Uterus (tissue), 4 donors: ENCODE measurements at places on chromosomes 1 and 21.
A peak's percentile ranks its signal among the peaks of the same experiment; 100 is the strongest.

DNA sequence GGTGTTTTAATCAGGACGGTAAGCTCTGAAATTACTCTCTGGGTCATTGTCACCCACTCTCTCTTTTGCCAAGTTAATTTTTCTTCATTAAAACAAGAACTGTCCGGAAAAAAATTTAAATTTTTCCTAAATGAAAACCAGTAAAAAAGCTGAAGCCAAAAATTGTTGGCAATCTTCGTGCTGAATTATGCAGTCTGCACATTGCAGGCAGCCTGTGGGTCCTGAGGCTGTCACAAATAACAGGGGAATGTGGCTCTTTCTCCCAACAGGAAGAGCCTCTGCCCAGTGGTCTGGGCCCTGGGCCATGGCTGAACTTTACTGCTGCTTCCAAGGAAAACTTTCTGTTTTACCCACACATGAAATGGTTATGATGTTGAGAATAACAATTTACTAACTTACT lies 153.9 kb upstream of the SPAG17 start:
- H3K36me3 ChIP-seq, result no peaks in the 10 kb centered on the region
- no peaks in the 10 kb centered on the region for H3K4me1 ChIP-seq
- DNase-seq, result no peak
- no peak overlapping the region for H3K4me3 ChIP-seq
- no peaks in the 10 kb centered on the region for H3K27me3 ChIP-seq

DNA sequence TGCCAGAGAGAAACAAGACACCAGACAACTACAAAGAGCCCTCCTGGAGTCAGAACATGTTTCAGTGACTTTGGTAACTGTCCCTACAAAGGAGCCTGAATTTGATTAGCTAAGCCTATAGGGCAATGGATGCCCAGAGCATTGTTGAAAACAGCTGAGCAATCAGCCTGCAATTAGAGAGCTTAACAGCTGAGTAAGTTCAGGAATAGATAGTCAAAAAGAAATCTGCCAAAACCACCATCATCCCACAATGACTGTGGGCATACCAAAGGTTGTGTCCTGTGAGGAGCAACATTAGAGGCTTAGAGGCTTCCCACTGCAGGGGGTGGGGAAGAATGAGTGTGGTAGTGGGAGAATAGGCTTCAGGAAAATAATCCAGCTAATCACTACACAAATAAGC lies 32.1 kb downstream of the SH3BP5L start:
- no peak overlapping the region for H3K4me3 ChIP-seq
- H3K4me1 ChIP-seq, result no peaks in the 10 kb centered on the region
- no peak overlapping the region for H3K27ac ChIP-seq
- H3K27me3 ChIP-seq, result no peaks in the 10 kb centered on the region
- DNase-seq, result no peak
- H3K36me3 ChIP-seq, result no peaks in the 10 kb centered on the region

- H3K27ac ChIP-seq, result no peak overlapping the region
- DNase-seq, result no peak
- H3K27me3 ChIP-seq, result no peaks in the 10 kb centered on the region
- H3K36me3 ChIP-seq, result no peaks in the 10 kb centered on the region
Measured at GRCh38 chr1:228904222-228904621, 168.9 kb downstream of the RHOU start.

DNA sequence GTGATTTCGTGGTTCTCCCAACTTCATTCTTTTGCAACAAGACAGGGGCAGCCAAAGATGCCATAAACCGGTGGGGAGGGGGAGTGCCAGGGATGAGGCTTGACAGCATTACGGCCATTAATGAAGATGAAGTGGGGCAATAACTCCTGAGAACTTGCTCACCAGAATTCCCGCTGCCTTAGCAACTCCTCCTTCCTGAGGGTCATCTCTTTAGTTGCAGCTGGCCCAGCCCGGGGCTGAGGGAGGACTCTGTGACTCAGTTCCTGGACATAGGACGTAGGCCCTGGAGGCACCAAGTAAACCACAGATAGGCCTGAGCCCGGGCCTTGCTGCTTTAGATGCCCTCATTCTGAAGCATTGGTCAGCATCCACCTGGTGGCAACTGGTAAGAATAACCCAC lies 330.2 kb downstream of the RRAGC start:
- no peak for DNase-seq
- H3K4me3 ChIP-seq, result no peak overlapping the region
- H3K4me1 ChIP-seq, result no peaks in the 10 kb centered on the region
- H3K27me3 ChIP-seq, result no peaks in the 10 kb centered on the region
- no peak overlapping the region for H3K27ac ChIP-seq

GRCh38 chr1:18041685-18042355 lies 65.8 kb upstream of the IGSF21 start:
- no peaks in the 10 kb centered on the region for H3K36me3 ChIP-seq
- no peak for DNase-seq

- no peak for DNase-seq
- H3K4me3 ChIP-seq, result no peak overlapping the region
- H3K27ac ChIP-seq, result no peak overlapping the region
- H3K27me3 ChIP-seq, result no peaks in the 10 kb centered on the region
- H3K4me1 ChIP-seq, result no peaks in the 10 kb centered on the region
Measured at GRCh38 chr1:237124856-237125462, 83.0 kb downstream of the RYR2 start.

GRCh38 chr1:157400766-157401165 lies 151.5 kb downstream of the FCRL5 start:
- H3K27me3 ChIP-seq, result no peaks in the 10 kb centered on the region
- DNase-seq, result no peak
- H3K27ac ChIP-seq, result no peak overlapping the region
- H3K36me3 ChIP-seq, result no peaks in the 10 kb centered on the region
- H3K4me1 ChIP-seq, result peaks cover 4% of the 10 kb centered on the region

- no peak for DNase-seq
- no peaks in the 10 kb centered on the region for H3K36me3 ChIP-seq
- no peak overlapping the region for H3K4me3 ChIP-seq
- peak overlapping the region; percentile 3 for H3K27ac ChIP-seq
- no peaks in the 10 kb centered on the region for H3K27me3 ChIP-seq
Measured at GRCh38 chr1:93350322-93350721, 4.6 kb downstream of the DR1 start.

DNA sequence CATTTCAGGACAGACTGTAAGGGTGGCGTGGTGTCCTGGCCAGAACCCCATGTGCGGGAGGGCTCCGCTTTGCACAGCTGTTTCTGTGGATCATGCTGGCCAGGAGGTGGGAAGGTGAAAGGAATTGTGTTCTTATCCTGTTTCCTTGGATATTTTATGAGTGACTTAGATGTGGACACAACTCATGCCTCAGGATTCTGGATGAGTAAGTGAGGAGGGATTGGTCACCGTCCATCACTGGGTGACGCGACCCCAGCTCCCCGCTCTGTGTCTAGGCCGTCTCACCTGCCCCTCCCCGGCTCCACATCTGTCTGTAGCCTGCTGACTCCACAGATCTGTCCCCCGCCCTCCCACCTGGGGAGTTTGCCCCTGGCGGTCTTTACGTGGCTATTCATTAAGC lies 48.8 kb downstream of the PIK3CD start:
- no peak overlapping the region for H3K4me3 ChIP-seq
- H3K36me3 ChIP-seq, result no peaks in the 10 kb centered on the region
- no peaks in the 10 kb centered on the region for H3K4me1 ChIP-seq
- no peaks in the 10 kb centered on the region for H3K27me3 ChIP-seq
- DNase-seq, result no peak

GRCh38 chr21:45615145-45615711 lies 28.3 kb upstream of the PCBP3 start:
- no peaks in the 10 kb centered on the region for H3K27me3 ChIP-seq
- no peaks in the 10 kb centered on the region for H3K36me3 ChIP-seq
- no peak overlapping the region for H3K4me3 ChIP-seq
- H3K27ac ChIP-seq, result no peak overlapping the region

DNA sequence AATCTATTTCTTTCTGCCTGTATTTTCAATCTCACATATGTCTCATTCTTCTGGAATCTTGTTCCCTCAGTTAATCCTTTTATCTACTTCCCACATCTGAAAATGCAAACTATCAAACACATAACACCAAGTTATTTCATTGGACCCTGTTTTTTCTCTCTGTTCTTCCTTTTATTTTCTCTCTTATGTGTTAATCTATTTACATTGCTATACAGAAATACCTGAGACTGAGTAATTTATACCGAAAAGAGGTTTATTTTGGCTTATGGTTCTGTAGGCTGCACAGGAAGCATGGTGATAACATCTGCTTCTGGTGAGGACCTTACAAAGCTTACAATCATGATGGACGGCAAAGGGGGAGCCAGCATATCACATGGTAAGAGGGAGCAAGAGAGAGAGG lies 247.6 kb downstream of the TGFB2 start:
- H3K27me3 ChIP-seq, result no peaks in the 10 kb centered on the region
- no peak for DNase-seq
- no peaks in the 10 kb centered on the region for H3K4me1 ChIP-seq
- no peak overlapping the region for H3K27ac ChIP-seq
- no peak overlapping the region for H3K4me3 ChIP-seq

GRCh38 chr21:41170442-41170841 lies 2.5 kb downstream of the BACE2 start:
- H3K36me3 ChIP-seq, result no peaks in the 10 kb centered on the region
- peaks cover 5% of the 10 kb centered on the region for H3K4me1 ChIP-seq
- no peak overlapping the region for H3K4me3 ChIP-seq
- peak; percentile 32 for DNase-seq
- H3K27me3 ChIP-seq, result no peaks in the 10 kb centered on the region

GRCh38 chr1:160722726-160723125 lies 11.1 kb upstream of the CD48 start:
- H3K36me3 ChIP-seq, result no peaks in the 10 kb centered on the region
- H3K4me1 ChIP-seq, result no peaks in the 10 kb centered on the region
- no peak overlapping the region for H3K27ac ChIP-seq

DNA sequence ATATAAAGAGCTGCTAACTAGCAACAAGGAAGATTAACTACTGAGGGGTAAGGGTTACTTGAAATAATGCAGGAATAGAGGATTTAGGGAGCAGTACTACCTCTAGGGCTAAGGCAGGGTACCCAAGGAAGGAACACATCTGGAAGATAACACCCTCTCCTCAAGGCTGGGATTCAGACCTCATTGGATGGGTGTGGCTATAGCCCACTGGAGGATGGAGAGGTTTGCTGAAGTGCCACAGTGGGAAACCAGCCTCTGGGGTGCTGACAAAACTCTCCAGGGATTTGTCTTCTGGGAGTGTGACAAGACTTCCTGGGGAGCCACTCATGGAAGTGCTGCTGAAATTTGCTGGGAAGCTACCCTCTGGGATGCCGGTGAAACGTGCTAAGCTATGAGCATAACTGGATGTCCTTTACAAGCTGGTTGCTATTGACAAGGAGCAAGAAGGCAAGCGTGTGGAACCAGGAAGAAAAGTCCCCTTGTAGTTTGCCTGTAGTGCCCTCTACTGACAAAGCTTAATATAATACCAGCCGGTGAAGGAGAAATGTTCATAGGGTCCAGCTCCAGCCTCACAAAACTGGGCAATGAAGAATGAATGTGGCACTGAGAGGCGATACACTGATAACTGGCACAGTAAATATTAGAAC lies 122.8 kb upstream of the USP24 start:
- no peaks in the 10 kb centered on the region for H3K36me3 ChIP-seq
- no peak for DNase-seq
- no peaks in the 10 kb centered on the region for H3K27me3 ChIP-seq
- H3K4me1 ChIP-seq, result no peaks in the 10 kb centered on the region

DNA sequence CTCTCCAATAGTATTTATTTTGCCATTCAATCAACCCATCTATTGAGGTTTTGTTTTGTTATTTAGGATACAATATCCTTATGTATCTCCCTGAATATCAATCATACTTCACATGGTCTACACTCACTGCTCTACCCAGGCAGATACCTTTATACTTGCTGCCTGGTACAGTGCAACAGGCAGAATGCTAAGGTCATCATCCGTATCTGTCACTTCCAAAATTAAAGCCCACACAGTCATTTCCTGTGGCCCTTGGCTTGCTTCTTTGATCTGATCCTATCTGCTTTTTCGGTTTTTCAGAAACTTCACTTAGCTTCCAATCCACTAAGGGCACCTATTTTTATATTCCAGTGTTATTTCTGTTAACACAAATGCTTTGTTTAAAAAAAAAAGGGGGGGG lies 22.3 kb upstream of the ZZZ3 start:
- no peak overlapping the region for H3K27ac ChIP-seq
- no peak for DNase-seq
- no peaks in the 10 kb centered on the region for H3K27me3 ChIP-seq
- H3K4me1 ChIP-seq, result no peaks in the 10 kb centered on the region
- H3K4me3 ChIP-seq, result no peak overlapping the region

GRCh38 chr1:6833804-6834203 lies 48.5 kb downstream of the CAMTA1 start:
- DNase-seq, result no peak
- no peaks in the 10 kb centered on the region for H3K36me3 ChIP-seq
- H3K4me1 ChIP-seq, result no peaks in the 10 kb centered on the region
- H3K27me3 ChIP-seq, result no peaks in the 10 kb centered on the region

DNA sequence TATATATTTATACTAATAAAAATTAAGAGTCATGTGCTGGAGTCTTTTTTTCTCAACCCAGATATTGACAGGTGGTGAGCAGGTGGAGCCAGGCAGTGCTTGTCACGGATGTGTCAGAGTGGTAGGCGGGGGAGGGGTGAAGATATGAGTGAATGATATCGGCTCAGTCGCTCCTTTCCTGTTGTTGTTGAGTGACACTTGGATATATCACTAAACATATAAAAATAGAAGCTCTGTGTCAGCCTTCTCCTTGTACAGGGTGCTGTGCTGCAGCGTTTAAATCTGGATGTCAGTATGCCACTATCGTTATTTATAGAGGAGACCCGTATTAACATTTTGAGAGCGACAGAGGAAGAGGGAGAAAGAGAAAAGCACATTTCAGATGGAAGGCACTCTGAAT lies 339.6 kb downstream of the NUF2 start:
- DNase-seq, result no peak
- H3K4me3 ChIP-seq, result no peak overlapping the region
- no peaks in the 10 kb centered on the region for H3K4me1 ChIP-seq
- H3K27me3 ChIP-seq, result no peaks in the 10 kb centered on the region
- no peaks in the 10 kb centered on the region for H3K36me3 ChIP-seq

DNA sequence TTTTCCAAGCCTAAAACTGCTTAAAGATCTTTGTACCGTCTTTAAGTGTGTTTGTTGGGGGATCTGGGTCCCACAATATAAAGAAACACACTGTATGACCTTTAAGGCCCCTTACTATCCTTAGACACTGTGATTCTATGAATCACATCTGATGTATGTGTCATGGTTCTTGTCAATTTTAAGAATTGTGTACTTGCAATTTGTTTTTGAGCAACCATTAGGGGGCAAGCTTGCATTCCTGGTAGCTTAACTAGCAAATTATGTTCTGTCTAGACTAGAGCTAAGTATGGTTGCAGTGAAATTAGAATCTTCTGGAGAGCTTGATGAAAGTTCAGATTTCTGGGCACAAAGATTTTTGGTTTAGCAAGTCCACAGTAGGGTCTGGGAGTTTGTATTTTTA lies 219.5 kb downstream of the TPR start:
- no peak overlapping the region for H3K4me3 ChIP-seq
- no peaks in the 10 kb centered on the region for H3K36me3 ChIP-seq
- DNase-seq, result no peak
- no peak overlapping the region for H3K27ac ChIP-seq
- H3K4me1 ChIP-seq, result no peaks in the 10 kb centered on the region
